ENCODE measurements at places on chromosomes 1 and 21.

DNA sequence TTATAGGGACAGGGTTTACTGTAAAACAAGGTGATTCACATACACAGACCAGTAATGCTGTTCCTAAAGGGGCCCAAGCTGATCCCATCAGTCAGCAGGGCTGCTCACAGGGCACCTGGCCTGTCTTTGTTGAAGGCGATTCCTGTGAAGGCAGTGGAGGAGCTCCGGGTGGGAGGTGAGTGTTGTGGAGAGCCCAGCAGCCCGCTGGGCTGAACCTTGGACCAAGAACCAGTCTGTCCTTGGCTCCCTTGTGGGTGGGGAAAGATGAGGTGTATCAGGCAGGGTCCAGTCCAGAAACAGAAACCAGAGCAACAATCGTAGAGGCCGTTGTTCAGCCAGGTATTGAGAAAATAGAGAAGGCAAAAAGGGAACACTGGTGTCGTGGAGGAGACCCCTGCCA, 12.5 kb downstream of the PDXK start:
- DNase-seq, result no peak

GRCh38 chr1:29100487-29100886, 23.2 kb downstream of the TMEM200B start:
- DNase-seq, result no peak

- no peak for DNase-seq
Observed at GRCh38 chr1:109805486-109806165, 41.9 kb upstream of the EPS8L3 start.

DNA sequence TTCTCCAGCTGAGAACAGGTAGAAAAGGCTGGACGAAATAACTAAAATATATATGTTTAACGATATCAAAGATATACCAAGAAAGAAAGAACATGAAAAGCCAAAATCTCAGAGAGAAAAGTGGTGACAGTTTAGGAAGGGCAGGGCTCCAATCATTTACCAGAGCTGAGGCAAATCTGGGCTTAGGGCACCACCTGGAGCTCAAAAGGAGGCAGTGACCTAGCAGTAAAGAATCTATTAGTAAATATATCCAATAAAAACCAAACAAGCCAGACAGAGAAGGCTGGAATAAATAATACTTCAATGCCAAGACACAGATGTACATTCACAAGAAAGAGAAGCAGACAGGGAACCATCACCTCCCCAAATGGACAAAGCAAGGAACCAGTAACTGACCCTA, 43.5 kb downstream of the CHIA start:
- peak; percentile 49 for DNase-seq

DNA sequence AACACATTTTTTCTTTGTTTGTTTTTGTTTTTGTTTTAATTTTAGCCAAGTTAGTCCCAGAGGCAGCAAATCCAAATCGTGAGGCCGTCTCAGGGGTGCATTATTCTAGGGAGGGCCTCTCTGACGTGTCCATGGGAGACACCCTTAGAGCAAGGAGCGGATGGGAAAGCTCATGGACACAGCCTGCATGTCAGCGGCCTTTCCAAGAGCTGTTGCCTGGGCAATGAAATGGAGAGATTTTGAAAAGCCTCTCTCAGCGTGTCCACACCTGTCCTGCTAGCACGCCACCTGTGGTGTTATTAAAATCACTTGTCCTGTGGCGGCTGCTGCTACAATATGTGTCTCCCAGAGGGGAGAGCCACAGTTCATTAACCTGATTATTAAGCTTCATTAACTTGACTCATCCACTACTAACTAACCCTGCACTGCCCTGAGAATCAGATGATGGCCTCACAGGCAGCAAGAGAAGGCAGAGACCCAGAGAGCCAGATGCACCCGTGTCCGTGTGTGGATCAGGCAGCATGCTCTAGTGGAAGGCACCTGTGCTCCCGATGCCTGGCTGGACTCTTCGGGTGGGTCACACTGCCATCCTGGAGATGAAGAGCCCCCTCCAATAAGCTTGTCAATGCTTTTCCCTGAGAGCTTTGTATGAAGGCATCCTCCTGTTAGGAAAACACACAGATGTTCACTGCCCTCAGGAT, 133.3 kb downstream of the PGBD5 start:
- no peak for DNase-seq

DNA sequence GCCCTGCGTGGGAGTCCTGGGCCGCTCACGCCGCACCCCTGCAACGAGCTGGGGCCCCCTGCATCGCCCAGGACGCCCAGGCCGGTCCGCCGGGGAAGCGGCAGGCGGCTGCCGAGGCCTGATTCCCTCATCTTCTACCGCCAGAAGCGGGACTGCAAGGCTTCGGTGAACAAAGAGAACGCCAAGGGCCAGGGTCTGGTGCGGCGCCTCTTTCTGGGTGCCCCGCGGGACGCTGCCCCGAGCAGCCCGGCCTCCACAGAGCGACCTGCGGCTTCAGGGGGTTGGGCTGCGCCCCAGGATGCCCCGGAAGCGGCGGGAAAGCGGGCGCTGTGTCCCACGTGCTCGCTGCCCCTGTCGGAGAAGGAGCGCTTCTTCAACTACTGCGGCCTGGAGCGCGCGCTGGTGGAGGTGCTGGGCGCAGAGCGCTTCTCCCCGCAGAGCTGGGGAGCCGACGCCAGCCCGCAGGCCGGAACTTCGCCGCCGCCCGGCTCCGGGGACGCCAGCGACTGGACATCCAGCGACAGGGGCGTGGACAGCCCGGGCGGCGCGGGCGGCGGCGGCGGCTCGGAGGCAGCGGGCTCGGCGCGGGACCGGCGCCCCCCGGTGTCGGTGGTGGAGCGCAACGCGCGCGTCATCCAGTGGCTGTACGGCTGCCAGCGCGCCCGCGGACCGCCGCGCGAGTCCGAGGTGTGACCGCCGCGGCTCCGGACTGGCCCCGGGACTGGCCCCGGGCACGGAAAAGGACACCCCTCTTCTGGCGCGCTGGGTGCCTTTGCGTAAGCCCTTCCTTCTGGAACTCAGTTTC, 2.7 kb downstream of the FAM110D start:
- DNase-seq, result peak; percentile 53

All from stimulated activated naive CD8-positive, alpha-beta T cell treated with anti-CD3 and anti-CD28 coated beads, Interleukin-15, amount 100 ng/mL, for 72 hours (primary cell).